T-cell (primary cell): ENCODE measurements at places on chromosomes 13 and 19. TPM values are rescaled to one million over a fixed set of nuclear protein-coding genes. Genes with fewer than 3 reads are reported as not detected.

MYH14 gene
- not detected for total RNA-seq

DNA sequence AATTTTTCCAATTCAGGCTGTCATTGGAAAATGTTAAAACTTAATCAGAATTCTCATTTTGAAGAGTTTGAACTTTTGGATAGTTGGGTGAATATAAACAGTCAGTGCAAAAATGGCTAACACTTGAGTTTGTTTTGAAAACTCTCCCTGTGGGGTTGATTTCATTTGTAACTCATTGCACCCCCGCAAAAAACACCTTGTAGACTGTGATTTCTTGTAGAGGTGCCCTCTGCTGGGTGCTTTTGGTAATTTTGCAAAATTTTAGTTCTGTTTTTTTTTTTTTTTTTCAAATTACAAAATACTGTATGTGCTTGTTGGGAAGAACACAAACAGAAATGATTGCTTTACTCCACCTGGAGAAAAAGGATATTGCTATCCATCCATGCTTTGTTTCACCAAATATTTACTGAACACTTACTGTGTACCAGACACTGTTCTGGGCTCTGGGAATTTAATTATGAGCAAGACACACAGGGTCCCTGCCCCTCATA, 28.2 kb upstream of the GPI start:
- DNase-seq: peak; percentile 61
- H3K4me1 ChIP-seq: peaks cover 4% of the 10 kb centered on the region
- H3K4me3 ChIP-seq: no peak overlapping the region
- peaks cover 56% of the 10 kb centered on the region for H3K36me3 ChIP-seq
- H3K27me3 ChIP-seq: no peaks in the 10 kb centered on the region

- H3K4me1 ChIP-seq: no peaks in the 10 kb centered on the region
- no peak for DNase-seq
- no peaks in the 10 kb centered on the region for H3K36me3 ChIP-seq
- no peaks in the 10 kb centered on the region for H3K27me3 ChIP-seq
These were observed 201.4 kb upstream of the TMTC4 start for GRCh38 chr13:100876044-100876403.

DNA sequence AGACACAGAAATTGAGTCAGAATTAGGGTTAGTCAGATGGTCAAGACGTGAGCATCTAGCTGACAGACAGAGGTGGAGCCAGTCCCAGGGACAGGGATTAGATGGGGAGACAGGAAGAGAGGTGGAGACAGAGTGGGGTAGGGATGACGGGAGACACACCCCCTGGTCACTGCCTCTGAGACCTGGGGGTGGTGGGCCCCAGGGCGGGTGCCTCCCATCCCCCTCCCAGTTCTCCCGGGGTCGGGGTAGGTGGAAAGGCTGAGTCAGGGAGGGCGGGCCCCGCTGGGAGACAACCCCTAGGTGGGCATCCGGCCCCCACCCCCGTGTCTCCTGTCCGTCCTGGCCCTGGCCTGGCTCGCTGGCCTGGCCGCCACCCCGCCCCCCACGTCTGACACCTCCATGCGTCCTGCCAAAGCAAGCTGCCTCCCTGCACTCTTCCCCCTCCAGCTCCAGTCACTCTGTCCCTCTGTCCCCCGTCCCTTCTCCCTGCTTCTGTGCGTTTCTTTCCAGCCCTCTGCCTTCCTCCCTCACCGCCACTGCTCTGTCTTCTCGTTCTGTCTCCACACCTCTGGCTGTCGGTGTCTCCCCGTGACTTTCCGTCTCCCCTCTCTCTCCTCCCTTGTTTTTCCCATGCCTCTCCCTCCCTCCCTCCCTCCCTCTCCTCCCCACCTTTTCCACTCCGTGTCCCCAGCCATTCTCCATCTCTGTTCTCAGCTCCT, 15.1 kb downstream of the CCDC97 start:
- H3K27ac ChIP-seq: peak overlapping the region; percentile 81
- no peaks in the 10 kb centered on the region for H3K27me3 ChIP-seq
- DNase-seq: no peak
- H3K4me3 ChIP-seq: no peak overlapping the region
- H3K36me3 ChIP-seq: peaks cover 13% of the 10 kb centered on the region

CNN1 gene
- 0.51 TPM for total RNA-seq

DNA sequence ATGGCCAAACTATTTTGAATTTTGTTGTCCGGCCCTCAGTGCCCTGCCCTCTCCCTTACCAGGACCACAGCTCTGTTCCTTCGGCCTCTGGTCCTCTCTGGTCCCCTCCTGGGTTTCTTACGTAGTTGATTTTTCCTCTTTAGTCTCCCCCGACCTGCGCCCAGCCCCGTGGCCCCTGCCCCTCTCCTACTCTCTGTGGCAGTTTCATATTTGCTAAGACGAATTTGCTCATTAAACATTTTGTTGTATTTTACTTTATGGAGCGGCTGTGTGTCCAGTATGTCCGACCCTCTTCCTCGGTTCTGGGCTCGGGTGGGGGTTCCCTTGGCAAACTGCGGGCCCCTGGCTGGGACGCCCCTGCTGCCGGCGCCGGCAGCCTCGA, 576 bp upstream of the EPN1 start:
- no peak for DNase-seq
- peaks cover 10% of the 10 kb centered on the region for H3K4me1 ChIP-seq
- H3K27ac ChIP-seq: peak overlapping the region; percentile 82
- H3K4me3 ChIP-seq: no peak overlapping the region
- H3K27me3 ChIP-seq: no peaks in the 10 kb centered on the region
- peaks cover 34% of the 10 kb centered on the region for H3K36me3 ChIP-seq

- H3K4me1 ChIP-seq: peaks cover 29% of the 10 kb centered on the region
- DNase-seq: peak; percentile 20
- peak overlapping the region; percentile 6 for H3K4me3 ChIP-seq
- no peaks in the 10 kb centered on the region for H3K27me3 ChIP-seq
These were observed 391.0 kb downstream of the FGF9 start for GRCh38 chr13:22061806-22062391.

NDFIP2 gene
- 5.0 TPM for total RNA-seq

ZNF878 gene
- total RNA-seq: 0.33 TPM

GRCh38 chr19:45767881-45768654, 984 bp downstream of the SIX5 start:
- DNase-seq: no peak
- H3K27me3 ChIP-seq: peaks cover 61% of the 10 kb centered on the region
- H3K4me3 ChIP-seq: peak overlapping the region; percentile 54
- H3K27ac ChIP-seq: no peak overlapping the region
- H3K4me1 ChIP-seq: peaks cover 2% of the 10 kb centered on the region
- no peaks in the 10 kb centered on the region for H3K36me3 ChIP-seq

ARRDC2 gene
- total RNA-seq: 192 TPM

DNA sequence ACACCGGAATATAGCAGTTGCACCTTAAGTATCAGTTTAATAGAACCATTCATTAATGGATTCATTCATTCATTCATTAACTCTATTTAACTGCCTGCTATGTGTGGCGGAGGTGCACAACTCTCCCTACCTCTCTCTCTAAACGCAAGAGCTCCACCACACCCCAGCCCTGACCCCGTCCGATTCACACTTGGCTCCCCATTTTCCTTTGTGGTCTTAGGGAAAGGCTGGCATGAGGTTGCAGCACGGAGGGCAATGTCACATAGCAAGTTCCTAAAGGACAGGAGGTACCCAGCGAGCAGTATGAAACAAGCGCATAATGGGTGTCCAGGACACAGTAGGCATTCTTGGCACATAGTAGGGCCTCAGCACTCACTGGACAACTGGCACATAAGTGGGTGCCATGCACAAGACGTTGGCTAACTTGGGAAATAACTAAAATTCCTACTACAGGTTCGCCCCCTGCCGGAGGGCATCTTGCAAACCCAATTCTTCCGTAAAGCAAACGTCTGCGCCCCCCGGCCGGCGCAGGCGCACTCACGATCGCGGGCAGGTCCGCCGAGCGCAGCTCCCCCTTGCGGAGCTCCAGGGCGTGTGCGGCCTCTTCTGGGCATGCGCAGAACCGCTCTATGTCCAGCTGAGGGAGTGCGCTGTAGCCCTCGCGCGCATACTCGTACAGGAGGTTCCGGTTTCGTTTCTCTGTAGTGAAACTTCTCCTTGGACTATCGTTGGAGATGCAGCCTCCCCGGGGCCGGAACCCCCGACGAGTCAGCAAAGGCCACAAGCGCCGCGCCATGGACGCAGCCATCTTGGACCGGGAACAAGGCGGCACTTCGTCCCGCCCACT, at the start of gene SARS2:
Gene SARS2, minus strand, starts transcription at position 835 of the 847 bp plus-strand sequence. Its CDS starts 27 bp downstream, at position 808.
- peak within 1 kb of the TSS; percentile 86 for H3K27ac ChIP-seq
- peak; percentile 88 for DNase-seq
- peak within 1 kb of the TSS; percentile 86 for H3K4me3 ChIP-seq
- H3K27me3 ChIP-seq: no peaks in the 10 kb centered on the region
- peaks cover 74% of the 10 kb centered on the region for H3K4me1 ChIP-seq
- peaks cover 15% of the 10 kb centered on the region for H3K36me3 ChIP-seq
